ENCODE measurements at places on chromosomes 2 and 18.

DNA sequence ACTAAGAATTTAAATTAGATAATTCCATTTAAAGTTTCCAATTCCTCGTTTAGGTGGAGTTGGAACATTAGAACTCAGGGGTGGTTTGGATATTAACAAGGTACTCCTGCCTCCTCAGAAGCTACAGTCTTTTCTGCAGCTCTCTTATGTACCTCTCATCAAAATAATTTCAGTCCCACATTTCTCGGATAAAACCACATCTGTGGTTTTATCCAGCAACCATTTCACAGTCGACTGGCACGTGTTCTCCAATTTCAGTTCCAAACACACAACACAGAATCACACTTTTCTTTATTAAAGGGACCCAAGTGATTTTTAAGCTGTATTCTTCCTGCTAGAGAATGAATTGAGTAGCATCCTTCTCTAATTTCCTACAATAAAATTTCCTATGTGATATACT lies 22.7 kb upstream of the NFU1 start:
- no peak for DNase-seq

- no peak for DNase-seq
These were observed 765.4 kb downstream of the MBD2 start for GRCh38 chr18:53458944-53459580.

GRCh38 chr2:54559593-54560145 lies 103.5 kb downstream of the SPTBN1 start:
- peak; percentile 72 for DNase-seq

DNA sequence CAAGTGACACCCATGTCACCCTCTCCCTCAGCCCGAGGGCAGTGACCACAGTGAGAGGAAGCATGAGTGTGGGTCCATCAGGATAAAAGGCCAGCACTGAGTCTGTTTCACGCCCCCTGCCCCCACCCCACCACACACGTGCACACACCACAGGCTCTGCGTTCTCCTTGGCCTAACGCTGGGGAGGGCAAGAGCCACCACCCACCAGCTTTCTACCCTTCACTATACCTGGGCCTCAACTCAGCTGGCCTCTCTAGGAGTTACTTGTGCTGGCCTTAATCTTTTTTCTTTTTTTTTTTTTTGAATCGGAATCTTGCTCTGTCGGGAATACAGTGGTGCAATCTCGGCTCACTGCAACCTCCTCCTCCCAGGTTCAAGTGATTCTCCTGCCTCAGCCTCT lies 140.5 kb downstream of the ZFP36L2 start:
- no peak for DNase-seq
